Activated T-helper 1 cell treated with anti-CD3 and anti-CD28 coated beads, Interleukin-12 subunit alpha, Interleukin-12 subunit beta, Interleukin-2, Interleukin-4 antibody, amounts not matched to agents 30 ng/mL and 10 ng/mL and 1 ng/mL, durations not matched to agents 14 hours and 24 hours and 36 hours (primary cell): ENCODE measurements at places on chromosomes 1 and 21. TPM values are rescaled to one million over a fixed set of nuclear protein-coding genes. Genes with fewer than 3 reads are reported as not detected.

TMEM167B gene
- total RNA-seq: 26.2 and 27.6 TPM in 2 replicates

DNA sequence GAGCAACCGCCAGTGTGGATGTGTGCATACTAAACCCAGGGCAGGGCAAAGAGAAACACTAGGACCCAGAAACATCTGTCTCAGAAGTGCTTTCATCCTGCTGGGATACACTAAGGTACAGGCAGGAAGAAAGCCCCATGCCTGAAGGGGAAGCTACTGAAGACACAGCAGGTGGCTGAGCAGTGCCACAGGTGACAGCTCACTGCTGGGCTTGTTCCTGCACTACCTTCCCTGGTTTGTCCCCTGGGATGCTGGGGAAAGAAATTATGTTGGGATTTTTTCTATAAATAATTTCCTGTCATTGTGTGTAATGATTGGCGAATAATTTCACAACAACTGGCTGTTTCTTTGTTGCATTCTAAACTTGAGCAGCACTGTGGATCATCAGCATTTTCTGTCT, 245.3 kb upstream of the RAB4A start:
- DNase-seq: no peak

IL20 gene
- not detected in 2 replicates for total RNA-seq

LCE3D gene
- not detected in 2 replicates for total RNA-seq

OR2T33 gene
- total RNA-seq: not detected in 2 replicates

DNA sequence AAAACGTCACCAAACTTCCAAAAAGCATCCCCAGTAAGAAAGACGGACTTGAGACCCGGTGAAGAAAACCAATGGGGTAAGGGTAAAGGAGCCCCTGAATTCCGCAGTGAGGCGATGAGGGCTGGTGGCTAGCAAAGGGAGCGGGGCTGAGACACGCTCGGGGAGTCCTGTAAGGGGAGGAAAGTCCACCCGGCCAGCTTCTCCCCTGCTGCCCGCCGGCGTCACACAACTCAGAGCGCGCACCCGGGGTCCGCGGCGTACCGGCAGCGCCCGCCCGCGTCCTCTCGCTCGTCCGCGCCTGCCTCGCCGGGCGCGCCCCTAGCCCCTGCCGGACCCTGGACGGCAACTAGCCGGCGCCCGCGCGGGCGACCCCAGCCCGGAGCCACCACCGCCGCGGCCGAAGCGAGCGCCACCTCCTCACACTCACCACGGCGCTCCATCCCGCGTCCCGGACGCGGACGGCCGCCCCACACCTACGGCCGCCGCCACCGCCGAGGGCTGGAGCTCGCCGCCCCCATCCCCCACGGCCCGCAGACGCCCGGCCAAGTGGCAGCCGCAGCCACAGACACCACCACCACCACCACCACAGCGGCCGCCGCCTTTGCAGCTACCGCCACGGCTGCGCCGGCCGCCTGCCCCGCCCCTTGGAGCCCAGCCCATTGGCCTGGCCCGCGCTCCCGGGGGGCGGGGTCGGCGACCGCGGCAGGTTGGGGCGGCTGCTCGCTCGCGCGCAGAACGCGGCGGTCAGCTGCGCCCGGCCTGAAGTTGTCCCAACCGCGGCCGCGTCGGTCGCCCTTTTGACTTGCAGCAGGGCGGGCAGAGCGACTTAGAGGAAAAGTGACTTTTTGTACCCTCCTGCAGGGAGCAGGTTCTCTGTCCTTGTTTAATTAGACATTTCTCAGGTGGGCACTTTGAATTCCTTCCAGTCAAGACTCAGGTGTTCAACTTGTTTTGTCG, 10.0 kb upstream of the ARHGAP29 start:
- DNase-seq: no peak

GRCh38 chr1:92481971-92482664, 4.6 kb downstream of the GFI1 start:
- DNase-seq: no peak

GRCh38 chr1:235646463-235646862, 3.1 kb downstream of the GNG4 start:
- no peak for DNase-seq

- peak; percentile 62 for DNase-seq
These were observed 4.9 kb downstream of the MDM4 start for GRCh38 chr1:204520834-204521709.

B3GALT5 gene
- total RNA-seq: not detected in 2 replicates

GRCh38 chr1:161305867-161306519, 3.8 kb downstream of the MPZ start:
- DNase-seq: peak; percentile 82

DNA sequence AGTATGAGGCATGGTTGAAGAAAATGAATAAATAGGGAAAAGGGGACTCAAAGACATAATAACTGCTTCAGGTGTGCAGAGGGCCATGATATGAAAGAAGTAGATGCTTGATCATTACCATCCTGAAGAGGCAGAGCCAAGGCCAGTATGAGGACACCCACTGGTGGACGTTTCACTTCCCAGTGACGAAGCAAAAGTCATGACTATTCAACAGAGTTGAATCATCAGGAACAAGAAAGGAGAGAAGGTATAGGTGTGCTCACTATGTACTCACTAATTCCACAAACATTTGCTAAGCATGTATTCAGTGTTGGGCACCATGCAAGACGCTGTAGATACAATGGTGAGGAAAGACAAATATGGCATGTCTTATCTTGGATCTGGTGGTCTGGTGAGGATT, 319.2 kb upstream of the RUNX1 start:
- DNase-seq: no peak

DNA sequence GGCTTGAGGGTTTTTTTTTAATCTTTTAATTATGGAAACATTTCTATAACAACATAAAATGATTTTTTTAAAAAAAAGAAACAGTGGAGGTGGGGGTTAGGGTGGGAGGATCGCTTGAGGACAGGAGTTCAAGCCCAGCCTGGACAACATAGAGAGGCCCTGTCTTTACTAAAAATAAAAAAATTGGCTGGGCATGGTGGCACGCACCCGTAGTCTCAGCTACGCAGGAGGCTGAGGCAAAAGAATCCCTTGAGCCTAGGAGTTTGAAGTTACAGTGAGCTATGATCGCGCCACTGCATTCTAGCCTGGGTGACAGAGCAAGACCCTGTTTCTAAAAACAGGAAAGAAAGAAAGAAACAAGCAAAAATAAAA, 32.2 kb upstream of the RNF11 start:
- DNase-seq: no peak

- no peak for DNase-seq
These were observed 89.7 kb downstream of the PGM1 start for GRCh38 chr1:63682936-63683335.

HES3 gene
- total RNA-seq: not detected in 2 replicates

RNU1-2 gene
- total RNA-seq: 2,178 and 3,041 TPM in 2 replicates

DNA sequence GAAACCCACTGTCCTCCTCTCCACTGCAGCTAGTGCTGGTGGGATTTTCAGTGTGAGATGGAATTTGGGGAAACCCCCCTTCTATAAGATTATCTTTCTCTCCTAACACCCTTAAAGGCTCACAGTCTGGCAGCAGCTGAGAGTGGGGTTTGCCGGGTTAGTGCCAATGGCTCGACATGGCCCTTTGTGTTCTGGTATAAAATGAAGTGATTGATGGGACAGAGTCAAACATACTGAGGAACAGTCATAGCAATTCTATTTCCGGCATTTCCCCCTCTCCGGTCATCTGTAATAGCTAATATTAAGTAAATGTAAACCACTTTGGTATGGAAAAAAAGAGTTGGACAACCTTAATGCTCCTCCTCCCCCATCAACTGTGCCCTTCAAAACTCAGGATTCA, 37.6 kb downstream of the TFF3 start:
- DNase-seq: no peak

- DNase-seq: no peak
These were observed 56.2 kb downstream of the PEX14 start for GRCh38 chr1:10530756-10531495.

LRIF1 gene
- 13.8 and 14.8 TPM in 2 replicates for total RNA-seq

TTC34 gene
- total RNA-seq: 1.7 and 1.8 TPM in 2 replicates

LCE1C gene
- not detected in 2 replicates for total RNA-seq

- no peak for DNase-seq
These were observed 493 bp upstream of the ELOA start for GRCh38 chr1:23742670-23743286.

PALMD gene
- not detected in 2 replicates for total RNA-seq

GRCh38 chr1:3527774-3528173, 73.3 kb downstream of the ARHGEF16 start:
- DNase-seq: no peak

FAM72D gene
- 7.8 and 8.7 TPM in 2 replicates for total RNA-seq

DNA sequence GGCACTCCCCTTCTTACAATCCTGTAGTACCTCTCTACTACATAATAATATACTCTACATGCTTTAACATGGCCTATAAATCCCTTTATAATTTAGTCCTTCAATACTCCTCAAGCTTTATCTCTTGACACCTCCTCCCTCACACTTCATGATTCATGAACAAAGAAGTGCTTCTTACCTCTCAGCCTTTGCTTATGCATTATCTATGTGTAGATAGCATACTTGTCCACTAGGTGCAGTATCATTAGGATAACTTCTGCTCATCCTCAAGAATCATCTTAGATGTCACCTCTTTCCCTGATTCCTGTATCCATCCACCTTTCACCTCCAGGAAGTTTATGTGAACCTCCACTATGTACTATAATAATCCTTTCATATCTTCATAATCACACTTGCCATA, 74.4 kb downstream of the COL24A1 start:
- DNase-seq: no peak

DNA sequence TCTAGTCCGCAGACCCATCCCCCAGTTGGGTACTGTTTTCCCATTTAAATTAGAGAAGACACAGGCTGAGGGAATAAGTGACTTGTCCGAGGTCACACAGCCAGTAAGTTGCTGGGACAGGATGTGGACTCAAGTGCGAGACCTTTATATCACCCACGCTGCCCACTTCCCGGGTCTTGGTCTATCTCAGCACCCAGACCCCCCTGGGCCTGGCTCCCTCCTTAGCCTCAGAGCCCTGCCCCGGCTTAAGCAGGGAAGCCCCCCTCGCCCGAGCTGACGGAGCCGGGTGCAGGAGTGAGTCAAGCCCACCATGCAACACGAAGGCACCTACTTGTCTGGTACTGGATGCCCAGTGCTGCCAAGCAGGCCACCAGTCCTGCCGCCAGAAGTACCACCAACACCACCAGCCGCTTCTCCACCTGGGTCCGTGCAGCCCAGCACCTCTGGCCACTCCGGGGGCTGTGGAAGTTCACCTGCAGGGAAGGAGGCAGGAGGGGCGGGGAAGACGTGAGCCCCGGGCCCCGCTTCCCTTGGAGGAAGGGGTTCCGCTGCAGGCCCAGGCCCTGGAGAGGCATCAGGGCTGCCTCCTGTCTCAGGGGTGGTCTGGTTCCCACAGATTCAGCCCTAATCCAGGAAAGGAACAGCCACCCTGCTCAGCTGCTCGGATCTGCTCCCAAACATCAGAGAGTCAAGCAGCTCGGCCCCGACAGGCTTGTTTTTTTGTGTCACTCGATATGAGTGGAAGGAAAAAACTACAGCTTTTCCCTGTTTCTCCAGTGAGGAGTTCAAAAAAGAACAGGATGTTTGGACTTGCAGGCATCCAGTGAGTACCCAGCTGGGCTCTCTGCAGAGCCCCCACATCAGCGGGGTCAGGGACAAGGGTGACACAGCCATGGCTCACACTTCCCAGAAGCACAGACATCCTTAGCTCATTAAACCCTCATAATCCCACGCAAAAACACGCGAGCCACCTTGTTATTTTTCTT, 11.1 kb downstream of the ECE1 start:
- DNase-seq: no peak

DNA sequence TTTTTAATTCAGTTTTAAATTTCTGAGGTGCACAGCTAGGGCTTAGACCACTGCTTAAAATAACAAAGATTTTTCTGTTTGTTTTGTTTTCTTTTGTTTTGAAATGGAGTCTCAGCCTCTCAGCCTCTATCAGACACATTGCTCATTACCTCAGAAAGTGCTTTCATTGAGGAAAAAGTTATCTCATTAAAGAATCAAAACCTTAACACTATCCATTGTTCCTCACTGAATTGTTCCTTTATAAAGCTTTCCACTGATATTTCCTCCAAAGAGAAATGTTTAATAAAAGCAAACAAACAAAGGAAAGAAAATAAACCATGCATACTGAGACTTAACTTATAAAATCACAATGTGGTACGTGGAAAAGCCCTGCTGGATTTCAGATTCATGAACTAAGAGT, 63.8 kb downstream of the SIPA1L2 start:
- no peak for DNase-seq

SIK1 gene
- 5.5 and 8.6 TPM in 2 replicates for total RNA-seq

GRCh38 chr1:164623805-164624204, 64.8 kb downstream of the PBX1 start:
- no peak for DNase-seq

DNA sequence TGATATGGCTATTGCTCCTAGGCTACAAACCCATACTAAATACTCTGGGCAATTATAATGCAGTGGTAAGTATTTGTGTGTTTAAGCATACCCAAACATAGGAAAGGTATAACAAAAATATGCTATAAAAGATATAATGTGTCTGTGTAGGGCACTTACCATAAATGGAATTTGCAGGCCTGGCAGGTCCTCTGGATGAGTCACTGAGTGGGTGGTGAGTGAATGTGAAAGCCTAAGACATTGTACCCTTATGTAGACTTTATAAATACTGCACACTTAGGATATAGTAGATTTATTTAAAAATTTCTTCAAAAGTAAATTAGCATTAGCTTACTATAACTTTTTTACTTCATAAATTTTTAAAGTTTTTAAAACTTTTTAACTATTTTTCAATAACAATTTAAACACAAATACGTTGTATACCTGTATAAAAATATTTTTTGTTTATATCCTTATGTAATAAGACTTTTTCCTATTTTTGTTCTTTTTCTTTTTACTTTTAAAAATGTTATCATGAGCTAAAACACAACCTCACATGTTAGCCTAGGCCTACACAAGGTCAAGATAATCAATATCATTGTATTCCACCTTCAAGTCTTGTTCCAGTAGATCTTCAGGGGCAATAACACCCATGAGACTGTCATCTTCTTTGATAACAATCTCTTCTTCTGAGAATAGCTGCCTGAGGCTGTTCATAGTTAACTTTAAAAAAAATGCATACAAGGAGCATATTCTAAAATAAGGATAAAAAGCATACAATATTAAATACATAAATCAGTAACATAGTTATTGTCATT, 306.3 kb upstream of the RGS18 start:
- DNase-seq: no peak

DNA sequence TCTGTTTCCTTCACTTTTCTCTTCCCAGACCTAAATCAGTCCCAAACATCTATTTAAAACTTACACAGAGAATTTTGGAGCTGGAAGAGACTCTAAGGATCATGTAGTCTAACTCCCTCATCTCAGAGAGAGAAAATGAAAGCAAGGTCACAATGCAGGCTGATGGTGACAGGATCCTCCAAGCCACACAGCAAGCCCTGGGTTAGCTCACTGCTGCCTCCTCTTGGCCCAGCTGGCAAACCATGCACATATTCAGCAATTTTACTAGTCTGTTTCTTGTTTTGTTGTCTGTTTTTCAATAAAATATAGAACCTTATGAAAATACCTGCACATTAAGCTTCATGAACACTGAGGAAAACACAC, 27.7 kb upstream of the LY9 start:
- peak; percentile 79 for DNase-seq
